ENCODE measurements at places on chromosomes 5 and 9. TPM values are rescaled to one million over a fixed set of nuclear protein-coding genes. Genes with fewer than 3 reads are reported as not detected.

NTNG2 gene
- polyA plus RNA-seq: 0.28 TPM

PCDH12 gene
- 2.9 TPM for polyA plus RNA-seq

GRCh38 chr9:33687779-33688178, 107.6 kb upstream of the PRSS3 start:
- H3K4me1 ChIP-seq: no peaks in the 10 kb centered on the region
- no peaks in the 10 kb centered on the region for H3K36me3 ChIP-seq
- H3K4me3 ChIP-seq: no peak overlapping the region
- H3K27me3 ChIP-seq: no peaks in the 10 kb centered on the region
- no peak for DNase-seq

GPRIN1 gene
- 0.15 TPM for polyA plus RNA-seq

GRCh38 chr9:121298016-121298538, 30.1 kb downstream of the GSN start:
- peaks cover 21% of the 10 kb centered on the region for H3K36me3 ChIP-seq
- H3K27me3 ChIP-seq: no peaks in the 10 kb centered on the region
- H3K27ac ChIP-seq: peak overlapping the region; percentile 97
- no peak overlapping the region for H3K4me3 ChIP-seq
- peaks cover 91% of the 10 kb centered on the region for H3K4me1 ChIP-seq
- no peak for DNase-seq

GABBR2 gene
- polyA plus RNA-seq: 0.15 TPM

DNA sequence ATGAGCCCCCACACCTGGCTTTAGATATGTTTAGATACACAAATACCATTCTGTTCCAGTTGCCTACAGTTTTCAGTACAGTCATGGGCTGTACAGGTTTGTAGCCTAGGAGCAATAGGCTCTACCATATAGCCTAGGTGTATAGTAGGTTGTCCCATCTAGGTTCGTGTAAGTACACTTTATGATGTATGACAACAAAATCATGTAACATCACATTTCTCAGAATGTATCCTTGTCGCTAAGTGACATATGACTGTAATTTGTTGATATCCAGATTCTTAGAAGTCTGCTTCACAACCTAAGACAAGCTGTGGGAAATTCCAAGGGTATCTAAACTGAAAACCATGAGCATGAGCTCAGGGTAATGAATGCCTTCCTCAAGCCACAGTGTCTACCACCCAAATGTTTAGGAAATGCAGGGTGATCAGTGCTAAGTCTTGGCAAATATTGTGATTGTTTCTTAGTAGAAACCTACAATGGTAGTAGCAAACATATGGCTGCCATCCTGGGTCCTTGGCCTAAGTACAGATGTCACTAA, 8.4 kb downstream of the ECM2 start:
- no peak for DNase-seq
- H3K27ac ChIP-seq: peak overlapping the region; percentile 30
- H3K4me3 ChIP-seq: no peak overlapping the region

ATG10 gene
- 4.8 TPM for polyA plus RNA-seq

IL6ST gene
- 52.4 TPM for polyA plus RNA-seq

- no peaks in the 10 kb centered on the region for H3K36me3 ChIP-seq
- H3K4me3 ChIP-seq: no peak overlapping the region
- peaks cover 13% of the 10 kb centered on the region for H3K4me1 ChIP-seq
- H3K27me3 ChIP-seq: no peaks in the 10 kb centered on the region
- no peak overlapping the region for H3K27ac ChIP-seq
Observed at GRCh38 chr5:138647261-138647788, 72.1 kb upstream of the HSPA9 start.

- no peak overlapping the region for H3K4me3 ChIP-seq
- DNase-seq: no peak
- no peaks in the 10 kb centered on the region for H3K36me3 ChIP-seq
- no peak overlapping the region for H3K27ac ChIP-seq
Observed at GRCh38 chr9:112382501-112383364, 2.8 kb downstream of the HSDL2 start.

DNA sequence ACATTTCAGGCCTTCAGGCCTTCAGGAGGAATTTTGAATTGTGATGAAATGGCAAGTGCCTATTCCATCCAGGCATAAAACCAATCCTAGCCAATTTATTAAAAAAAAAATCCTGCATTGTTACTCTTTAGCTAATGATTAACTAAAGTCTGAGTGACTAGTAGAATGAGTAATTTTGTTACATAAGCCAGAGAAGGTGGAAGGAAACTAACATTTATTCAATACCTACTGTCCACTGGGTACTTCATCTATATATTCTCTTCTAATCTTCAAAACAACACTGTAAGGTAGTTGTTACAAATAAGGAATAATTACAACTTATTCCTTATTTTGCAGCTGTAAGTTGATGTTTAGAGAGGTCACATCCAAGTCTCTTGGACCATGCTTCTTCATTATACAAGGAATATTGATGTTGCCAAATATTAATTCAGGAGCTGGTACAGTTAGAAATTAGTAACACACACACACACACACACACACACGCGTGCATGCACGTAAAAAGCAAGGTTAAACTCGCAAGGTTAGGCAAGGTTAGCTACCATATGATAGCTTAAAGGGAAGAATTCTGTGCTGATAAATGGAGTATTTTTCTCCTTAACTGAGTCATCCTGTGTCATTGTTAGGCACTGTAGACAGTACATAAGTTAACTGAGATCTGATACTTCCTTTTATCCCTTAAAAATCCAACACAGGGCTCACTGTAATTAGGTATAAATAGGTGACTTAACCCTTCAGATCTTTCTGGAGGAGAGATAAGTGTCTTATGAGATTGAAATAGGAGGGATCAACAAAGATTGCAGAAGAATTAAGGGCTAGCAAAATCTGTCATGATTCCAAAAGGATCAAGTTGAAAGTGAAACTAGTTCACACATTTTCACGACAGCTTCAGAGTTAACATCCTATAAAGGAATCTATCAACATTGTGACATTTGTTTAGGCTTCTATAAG, 596.9 kb downstream of the PDE4D start:
- no peak for DNase-seq
- no peaks in the 10 kb centered on the region for H3K27me3 ChIP-seq
- H3K4me1 ChIP-seq: peaks cover 15% of the 10 kb centered on the region
- H3K4me3 ChIP-seq: peak overlapping the region; percentile 38
